ENCODE measurements at places on chromosomes 3 and 15.

GRCh38 chr15:26711445-26711844 is 61.4 kb downstream of the GABRB3 start:
- no peak for DNase-seq

GRCh38 chr3:62607287-62608029 is 234.1 kb upstream of the FEZF2 start:
- DNase-seq: no peak

GRCh38 chr3:87120881-87121280 is 106.2 kb upstream of the CHMP2B start:
- no peak for DNase-seq

DNA sequence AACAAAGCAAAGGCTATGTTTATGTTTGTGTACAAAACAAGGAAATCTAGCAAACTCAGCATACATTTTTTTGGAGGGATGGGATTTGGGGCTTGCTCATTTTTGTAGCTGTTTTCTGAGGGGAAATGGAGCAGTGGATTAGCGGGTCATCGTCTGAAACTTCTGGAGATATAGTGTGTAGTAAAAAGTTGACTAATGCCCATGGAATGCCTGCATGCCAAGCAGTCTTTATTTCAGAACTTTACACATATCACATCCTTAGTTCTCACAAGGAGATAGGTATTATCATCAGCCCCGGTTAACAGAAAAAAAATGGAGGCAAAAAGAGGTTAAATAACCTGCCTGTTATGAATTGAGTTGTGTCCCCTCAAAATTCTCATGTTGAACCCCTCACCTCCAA is 47.1 kb downstream of the ATP13A4 start:
- DNase-seq: no peak

GRCh38 chr3:65625305-65625704 is 413.4 kb downstream of the MAGI1 start:
- no peak for DNase-seq

- DNase-seq: no peak
Observed at GRCh38 chr3:127041933-127042332, 59.0 kb downstream of the PLXNA1 start.

DNA sequence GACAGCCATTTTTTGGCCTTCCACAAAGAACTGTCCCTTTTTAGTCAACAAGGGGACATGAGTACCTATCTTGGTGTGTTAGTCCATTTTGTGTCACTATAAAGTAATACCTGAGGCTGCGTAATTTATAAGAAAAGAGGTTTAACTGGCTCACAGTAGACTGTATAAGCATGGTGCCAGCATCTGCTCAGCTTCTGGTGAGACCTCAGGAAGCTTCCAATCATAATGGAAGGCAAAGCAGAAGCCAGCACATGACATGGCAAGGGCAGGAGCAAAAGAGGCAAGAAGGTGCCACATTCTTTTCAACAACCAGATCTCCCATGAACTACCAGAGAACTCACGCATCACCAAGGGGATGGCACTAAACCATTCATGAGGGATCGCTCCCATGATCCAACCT is 66.1 kb upstream of the VGLL4 start:
- DNase-seq: no peak
